ENCODE measurements at places on chromosomes 1 and 21.

- DNase-seq = peak; percentile 48
Measured at GRCh38 chr21:42062236-42063022, 8.7 kb upstream of the UMODL1 start.

DNA sequence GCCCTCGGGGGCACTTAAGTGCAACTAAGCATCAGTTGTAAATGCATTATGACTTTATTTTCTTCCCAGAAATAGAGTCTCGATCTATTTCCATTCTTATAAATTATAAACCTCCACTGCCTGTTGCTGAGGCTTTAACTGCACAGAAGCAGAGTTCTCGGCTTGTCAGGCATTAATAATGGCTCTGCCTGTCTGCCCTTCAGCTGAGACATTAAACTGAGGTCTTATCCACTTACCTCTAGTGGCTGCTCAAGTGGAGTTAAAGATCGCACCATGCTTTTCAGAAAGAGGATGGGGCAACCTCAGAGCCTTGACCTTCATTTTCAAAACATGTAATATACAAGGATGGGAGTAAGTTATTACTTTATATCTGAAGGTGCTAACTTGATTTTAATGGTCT lies 597.6 kb upstream of the PRMT6 start:
- no peak for DNase-seq

- no peak for DNase-seq
Measured at GRCh38 chr1:43309405-43310025, 8.7 kb downstream of the TIE1 start.

GRCh38 chr1:174874331-174875053 lies 125.3 kb upstream of the CACYBP start:
- no peak for DNase-seq

DNA sequence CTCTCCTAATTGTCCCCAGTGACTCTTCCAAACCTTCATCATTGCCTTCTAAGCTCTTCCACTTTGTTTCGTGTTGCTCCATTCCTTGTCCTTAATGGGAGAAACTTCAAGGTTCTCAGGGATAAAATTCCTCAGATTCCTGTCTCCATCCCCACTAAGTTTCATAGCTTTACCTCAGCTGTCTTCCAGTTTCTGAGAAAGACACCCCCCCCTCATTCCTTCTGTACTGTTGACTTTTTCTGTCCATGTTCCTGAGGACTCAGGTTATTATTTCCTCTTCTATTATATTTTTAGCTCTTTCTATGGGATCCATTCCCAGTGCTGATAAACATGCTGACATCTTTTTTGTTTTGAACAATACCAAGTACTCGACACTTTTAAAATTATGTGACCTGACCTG lies 215.3 kb upstream of the PTGFR start:
- DNase-seq = no peak
